Iris pigment epithelial cell (primary cell): ENCODE measurements at places on chromosomes 11 and 22.

GRCh38 chr11:67420147-67420645, 4.7 kb downstream of the CARNS1 start:
- DNase-seq, result no peak

DNA sequence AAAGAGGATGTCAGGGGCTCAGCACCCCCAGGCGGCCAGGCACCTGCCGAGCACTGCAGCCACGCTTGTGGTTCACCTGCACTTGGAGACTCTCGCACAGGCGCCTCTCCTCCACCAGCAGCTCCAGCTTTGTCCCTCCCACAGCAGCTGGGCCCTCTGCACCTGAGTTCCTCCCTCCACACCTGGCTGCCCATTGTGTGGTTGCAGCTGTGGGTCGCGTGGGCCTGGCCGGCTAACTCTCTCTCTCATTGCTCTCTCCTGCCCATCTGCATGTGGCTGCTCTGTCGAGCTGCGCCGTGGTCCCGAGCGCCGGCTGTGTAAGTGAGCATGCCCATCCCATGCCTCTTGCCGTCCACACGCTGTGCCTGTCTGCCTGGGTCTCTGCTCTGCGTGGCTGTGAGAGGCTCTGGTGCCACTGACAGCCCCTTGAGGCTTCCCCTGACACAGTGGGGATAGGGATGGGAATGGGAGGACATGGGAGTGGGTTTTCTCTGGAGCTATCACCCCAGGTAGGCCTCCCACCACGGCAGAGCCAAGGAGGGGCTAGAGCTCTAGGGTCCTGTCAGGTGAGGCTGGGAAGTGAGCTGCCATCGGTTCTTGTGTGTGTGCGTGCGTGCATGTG, 8.5 kb upstream of the ACR start:
- DNase-seq, result no peak

DNA sequence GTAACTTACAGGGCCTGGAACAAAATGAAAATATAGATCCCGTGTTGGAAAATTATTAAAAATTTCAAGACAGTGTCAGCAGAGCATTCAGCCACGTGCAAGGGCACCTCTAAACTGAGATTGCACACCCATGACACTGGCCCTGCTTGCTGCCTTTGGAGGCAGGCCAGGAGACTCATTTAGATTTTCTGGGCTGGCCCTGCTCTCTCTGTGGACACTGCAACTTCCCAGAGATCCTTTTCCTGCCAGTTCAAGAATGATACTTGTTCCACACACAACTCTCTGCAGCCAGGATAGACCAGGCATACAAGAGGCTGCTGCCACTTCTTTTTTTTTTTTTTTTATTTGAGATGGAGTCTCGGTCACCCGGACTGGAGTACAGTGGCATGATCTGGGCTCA, 56.7 kb upstream of the PTPRJ start:
- no peak for DNase-seq

GRCh38 chr22:24583221-24584165, 9.4 kb downstream of the LRRC75B start:
- peak; percentile 22 for DNase-seq

DNA sequence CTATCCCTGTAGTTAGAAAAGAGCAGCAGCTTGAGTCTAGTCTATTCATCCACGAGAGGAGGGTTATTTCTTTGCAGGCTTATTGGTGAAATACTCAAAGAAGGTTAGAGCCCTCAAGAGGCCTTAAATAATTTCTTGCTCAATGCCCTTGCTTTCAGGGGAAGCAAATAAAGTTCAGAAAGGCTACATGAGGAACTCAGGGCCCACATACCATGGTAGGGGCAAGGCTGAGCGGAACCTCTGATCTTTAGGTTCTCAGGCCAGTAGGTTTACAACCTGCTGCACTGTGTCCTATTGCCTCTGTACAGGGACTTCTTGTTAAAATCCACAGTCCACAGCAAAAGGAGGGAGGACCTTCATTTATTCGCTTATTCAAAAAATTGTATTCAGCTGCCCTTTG, 101.7 kb downstream of the ADAMTS15 start:
- no peak for DNase-seq

DNA sequence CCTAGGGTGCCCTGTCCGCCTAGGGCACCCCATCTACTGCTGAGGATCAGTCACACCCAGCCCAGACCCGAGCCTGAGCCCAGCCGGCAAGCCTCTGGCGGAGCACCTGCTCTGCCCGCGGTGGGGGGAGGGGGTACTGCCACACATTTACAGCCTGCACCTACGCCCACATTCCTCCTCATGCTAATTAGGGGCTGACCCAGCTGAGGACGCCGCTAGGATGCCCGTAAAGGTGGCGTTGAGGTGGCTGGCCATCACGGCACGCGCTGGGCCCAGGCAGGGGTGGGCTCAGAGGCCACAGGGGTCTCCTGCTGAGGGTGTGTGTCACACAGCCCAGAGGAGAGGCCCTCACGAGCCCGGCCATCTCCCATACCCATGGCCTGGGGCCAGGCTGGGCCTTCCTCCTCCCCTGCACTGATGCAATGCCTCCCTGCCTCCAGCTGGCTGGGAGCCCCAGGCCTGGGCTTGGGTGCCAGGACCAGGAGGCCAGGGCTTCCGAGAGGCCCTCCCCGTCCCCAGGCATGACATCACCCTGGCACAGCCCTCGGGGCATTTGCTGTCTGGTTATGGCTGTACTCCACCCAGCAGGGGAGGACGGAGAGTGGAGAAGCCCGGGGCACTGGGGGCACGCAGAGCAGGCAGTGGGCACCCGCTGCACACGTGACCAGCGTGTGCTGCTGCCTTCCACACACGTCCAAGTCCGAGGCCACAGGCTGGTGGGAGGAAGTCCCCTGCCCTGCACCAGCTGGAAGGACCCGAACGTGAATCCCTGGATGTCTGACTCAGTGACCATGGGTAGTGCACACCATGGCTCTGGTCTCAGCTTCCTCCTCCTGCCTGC, 12.7 kb downstream of the DUSP8 start:
- no peak for DNase-seq

DNA sequence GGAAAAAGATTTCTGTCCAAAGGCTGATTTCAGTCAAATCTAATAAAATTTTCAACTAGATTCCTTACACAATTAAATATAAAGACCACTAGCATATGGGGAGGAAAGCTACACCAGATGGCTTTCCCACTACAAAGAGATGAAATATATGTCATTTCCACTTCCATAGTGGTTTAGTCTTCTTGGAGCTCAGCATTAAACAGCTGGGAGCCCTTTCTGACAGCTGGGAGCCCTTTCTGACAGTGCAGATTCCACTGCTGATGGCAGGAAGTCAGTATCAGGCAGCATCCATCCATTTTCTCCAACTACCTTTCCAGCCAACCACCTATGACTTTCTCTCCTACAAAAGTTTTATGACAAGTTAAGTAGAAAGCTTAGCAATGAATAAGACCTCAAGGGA, 177.9 kb downstream of the RRAS2 start:
- DNase-seq, result no peak

GRCh38 chr11:72393303-72393702, 41.0 kb downstream of the CLPB start:
- DNase-seq, result no peak

- DNase-seq, result no peak
Measured at GRCh38 chr11:132595711-132596134, 936.6 kb downstream of the OPCML start.

- DNase-seq, result peak; percentile 38
Measured at GRCh38 chr11:9263840-9264315, 1.3 kb downstream of the DENND5A start.

DNA sequence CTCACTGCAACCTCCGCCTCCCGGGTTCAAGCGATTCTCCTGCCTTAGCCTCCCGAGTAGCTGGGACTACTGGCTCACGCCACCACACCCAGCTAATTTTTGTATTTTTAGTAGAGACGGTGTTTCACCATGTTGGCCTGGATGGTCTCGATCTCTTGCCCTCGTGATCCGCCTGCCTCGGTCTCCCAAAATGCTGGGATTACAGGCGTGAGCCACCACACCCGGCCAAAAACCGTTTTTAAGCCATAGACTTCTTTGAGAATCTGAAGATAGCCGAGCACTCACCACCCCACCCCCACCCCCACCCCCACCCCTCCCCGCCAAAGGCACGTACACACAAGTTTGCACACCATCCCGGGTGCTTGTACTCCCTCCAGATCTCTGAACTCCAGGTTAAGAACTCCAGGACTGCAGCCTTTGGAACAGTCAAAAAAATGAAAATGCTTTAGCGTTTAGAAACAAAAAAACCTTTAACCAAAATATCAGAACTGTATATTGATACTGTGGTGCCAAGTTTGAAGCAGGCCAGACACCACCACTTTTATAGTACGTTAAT, 1.5 kb downstream of the CRKL start:
- DNase-seq, result no peak

- DNase-seq, result no peak
Measured at GRCh38 chr22:33787645-33788456, 132.4 kb downstream of the LARGE1 start.
